ENCODE measurements at places on chromosomes 12 and 14.

DNA sequence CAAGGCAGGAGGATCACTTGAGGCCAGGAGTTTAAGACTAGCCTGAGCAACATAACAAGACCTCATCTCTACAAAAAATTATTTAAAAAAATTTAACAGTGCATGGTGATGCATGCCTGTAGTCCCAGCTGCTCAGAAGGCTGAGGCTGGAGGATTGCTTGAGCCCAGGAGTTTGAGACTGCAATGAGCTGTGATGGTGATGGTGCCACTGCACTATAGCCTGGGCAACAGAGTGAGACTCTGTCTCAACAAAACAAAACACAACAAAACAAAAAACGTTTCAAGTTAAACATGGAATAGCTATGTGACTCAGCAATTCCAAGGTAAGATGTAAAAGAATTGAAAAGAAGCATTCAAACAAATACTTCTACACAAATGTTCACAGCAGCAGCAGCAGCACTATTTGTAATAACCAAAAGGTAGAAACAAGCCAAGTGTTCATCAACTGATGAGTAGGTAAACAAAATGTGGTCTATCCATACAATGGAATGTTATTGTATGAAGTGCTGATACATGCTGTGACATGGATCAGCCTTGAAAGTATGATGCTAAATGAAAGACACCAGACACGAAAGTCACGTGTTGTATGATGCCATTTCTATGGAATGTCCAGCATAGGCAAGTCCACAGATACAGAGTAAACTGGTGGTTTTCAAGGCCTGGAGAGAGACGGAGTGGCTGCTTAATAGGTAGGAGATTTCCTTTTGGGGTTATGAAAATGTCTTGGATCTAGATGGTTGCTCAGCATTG lies 31.4 kb downstream of the CFAP251 start:
- no peak for DNase-seq

GRCh38 chr14:76456200-76456599 lies 80.3 kb downstream of the ESRRB start:
- DNase-seq: peak; percentile 32

DNA sequence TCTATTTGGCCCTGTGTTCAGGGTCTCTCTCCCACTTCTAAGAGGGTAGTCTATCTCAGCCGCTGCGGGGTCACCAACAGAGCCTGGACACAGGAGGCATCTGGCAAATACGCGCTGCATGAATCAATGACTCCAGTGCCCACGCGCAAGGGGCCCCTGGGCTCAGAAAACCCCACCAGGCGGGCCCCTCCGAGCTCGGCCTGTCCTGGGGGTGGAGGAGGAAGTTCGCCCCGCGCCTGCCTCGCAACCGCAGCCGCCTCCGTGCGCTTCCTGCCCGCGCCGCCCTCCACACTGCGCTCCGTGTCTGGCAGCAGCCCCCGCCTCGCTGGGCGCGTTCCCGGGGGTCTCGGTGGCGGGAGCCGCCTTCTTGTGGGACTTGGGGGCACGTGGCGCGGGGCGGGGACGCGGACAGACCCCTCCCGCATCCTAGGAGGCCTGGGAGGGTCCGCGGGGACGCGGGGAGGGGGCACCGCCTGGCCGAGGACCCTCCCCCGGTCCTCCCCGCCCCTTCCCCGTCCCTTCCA lies 811 bp upstream of the FBRSL1 start:
- no peak for DNase-seq

- peak; percentile 12 for DNase-seq
Measured at GRCh38 chr14:22471545-22472121, 117.4 kb downstream of the DAD1 start.

- peak; percentile 17 for DNase-seq
Measured at GRCh38 chr14:89214221-89214965, 202.6 kb downstream of the FOXN3 start.

GRCh38 chr12:124543052-124543589 lies 24.3 kb downstream of the NCOR2 start:
- no peak for DNase-seq

DNA sequence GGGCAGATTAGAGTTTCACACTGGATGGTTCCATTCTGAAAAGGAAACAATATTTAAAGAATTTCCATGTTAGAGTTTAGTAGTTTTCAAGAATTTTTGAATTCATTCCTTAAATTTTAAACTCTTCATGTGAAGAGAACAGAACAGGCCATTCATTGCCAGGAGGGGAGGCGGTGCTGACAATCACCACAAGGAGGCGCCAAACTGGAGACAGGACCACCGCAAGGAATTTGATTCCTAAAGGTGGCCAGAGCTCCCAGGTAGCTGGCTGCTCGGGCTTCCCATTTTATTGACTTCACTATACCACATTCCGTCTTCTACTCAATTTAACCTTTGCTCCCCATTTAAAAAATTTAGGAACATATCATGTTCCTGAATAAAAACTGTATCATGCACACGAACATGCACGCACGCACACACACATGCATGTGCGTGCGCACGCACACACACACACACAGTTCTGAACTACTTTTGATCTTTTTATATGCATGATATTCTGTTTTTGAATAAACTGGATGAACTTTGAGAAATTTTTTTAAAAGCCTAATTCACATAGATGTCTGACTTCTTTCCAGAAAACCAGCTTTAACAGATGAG lies 101.2 kb downstream of the NELL2 start:
- DNase-seq: no peak

DNA sequence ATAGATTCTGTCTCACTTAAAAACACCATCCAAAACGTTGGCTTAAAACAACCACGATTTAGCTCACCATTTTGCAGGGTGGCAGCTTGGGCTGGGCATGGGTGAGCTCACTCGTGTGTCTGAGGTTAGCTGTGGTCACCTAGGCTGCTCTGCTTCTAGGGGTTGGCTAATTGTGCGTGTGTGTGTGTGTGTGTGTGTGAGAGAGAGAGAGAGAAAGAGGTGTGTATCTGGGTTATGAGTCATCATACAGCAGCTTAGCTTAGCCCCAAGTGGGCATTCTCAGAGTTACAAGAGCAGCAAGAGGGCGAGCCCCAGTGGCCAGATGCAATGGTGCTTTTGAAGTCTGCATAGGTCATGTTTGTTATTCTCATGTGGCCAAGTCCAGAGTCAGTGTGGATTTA lies 6.0 kb downstream of the FBXW8 start:
- no peak for DNase-seq

GRCh38 chr14:102256716-102257115 lies 48.2 kb downstream of the MOK start:
- no peak for DNase-seq

DNA sequence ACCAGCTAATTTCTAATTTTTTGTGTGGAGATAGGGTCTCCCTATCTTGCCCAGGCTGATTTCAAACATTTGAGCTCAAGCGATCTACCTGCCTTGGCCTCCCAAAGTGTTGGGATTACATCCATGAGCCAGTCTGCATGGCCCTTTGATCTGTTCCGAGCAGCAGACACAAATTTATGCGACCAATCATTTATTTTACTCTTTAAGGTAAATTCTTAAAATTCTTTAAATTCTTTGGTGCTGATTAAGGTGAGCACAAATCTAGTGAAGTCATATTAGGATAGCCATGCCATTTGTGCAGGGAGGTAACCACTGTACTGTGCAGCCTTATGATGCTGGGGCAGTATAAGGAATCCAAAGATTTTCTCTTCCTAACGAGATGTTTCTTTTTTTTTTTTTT lies 135.7 kb downstream of the SRGAP1 start:
- DNase-seq: no peak

- no peak for DNase-seq
Measured at GRCh38 chr12:49332441-49332861, 4.5 kb downstream of the C1QL4 start.

DNA sequence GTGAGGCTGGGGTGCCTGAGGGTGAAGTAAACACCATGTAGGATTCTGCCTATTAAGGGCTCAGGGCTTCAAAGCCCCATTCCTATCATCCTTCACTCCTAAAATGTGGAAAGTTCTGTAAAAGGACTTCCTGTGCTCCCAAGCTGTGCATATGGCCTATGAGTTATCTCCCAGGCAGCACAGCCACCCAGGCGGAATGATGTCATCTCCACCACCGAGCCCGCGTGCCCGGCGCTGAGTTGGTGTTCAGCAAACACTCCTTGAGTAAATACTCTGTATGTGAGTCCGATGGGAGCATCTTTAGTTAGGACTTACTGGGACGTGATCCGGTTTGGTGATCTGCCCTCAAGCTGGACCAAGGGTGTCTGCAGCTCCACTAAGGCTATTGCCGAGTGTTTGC lies 437.3 kb downstream of the MED13L start:
- DNase-seq: no peak

- no peak for DNase-seq
Measured at GRCh38 chr14:100374270-100374669, 51.1 kb downstream of the SLC25A47 start.

GRCh38 chr12:6952121-6952862 lies 1.1 kb downstream of the PTPN6 start:
- DNase-seq: no peak

GRCh38 chr14:59187802-59188460 lies 536 bp upstream of the DAAM1 start:
- DNase-seq: no peak

- no peak for DNase-seq
Measured at GRCh38 chr14:23130871-23131270, 11.8 kb upstream of the CEBPE start.

Data from NCI-H1930 (cell line).